Endodermal cell (in vitro differentiated cells): ENCODE measurements at places on chromosomes 6 and 20. TPM values are rescaled to one million over a fixed set of nuclear protein-coding genes. Genes with fewer than 3 reads are reported as not detected.

DNA sequence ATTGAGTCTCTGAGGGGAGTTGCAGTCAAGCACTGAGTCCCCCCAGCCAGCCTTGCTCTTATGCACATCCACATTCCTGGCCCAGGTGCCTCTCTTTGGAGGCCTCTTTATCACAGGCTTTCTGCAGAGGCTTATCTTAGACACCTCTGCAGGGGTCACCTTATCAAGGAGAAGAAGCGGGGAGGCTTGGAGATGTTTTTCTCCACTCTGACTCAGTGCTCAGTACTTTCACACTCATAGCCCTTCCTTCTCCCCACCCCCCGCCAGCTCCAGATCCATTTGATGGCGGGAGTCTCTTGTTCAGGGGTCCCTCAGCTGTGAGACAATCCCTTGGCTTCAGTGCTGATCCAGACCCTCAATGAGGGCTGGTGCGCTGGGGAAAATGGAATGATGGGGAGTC lies 132.1 kb upstream of the TSHZ2 start:
- DNase-seq: peak; percentile 81

IRF4 gene
- total RNA-seq: 0.18 TPM in 1 of 2 replicates, not detected in the other

DNA sequence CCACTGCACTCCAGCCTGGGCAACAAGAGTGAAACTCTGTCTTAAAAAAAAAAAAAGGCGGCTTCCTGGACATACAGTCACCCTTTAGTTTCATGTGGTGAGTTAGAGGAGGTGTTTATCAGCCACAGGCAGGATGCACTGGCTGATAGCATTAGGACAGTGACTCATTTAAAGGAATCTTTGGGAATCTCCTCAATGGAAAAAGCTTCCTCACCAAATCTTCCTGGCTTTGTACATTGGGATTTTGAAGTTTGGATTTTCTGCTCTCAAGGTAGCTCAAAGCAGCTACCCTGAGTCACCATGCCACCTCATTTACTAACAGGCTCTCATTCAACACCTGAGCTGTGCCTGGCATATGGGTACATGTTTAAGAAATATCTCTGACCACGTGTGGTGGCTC lies 20.2 kb downstream of the PRPH2 start:
- DNase-seq: no peak

GRCh38 chr6:3878048-3878666 lies 29.0 kb downstream of the FAM50B start:
- peak; percentile 8 for DNase-seq

DNA sequence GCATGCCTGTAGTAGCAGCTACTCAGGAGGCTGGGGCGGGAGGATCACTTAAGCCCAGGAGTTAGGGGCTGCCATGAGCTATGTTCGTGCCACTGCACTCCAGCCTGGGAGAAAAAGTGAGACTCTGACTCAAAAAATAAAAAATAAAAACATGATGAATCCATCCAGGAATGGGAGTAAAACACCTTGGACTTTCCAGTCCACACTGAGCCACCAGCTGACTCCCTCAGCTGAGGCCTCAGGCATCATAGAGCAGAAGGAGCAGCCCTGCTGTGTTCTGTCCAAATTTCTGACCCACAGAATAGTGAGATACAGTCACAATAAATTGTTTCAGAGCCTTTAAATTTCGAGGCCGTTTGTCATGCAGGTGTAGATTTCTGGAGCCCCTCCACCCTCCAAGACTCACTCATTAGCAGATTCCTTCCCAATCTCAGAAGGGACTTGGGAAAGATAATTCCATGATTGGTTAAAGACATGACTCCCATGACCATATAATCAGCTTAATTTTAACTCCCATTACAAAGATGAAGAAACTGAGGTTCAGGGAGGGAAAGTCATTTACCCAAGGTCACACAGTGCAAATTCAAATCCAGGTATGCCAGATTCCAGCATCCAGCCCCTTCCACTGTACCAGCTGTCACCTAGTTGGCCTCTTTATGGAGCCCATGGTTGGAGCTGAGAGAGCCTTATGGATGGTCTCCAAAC lies 9.0 kb upstream of the MMP9 start:
- DNase-seq: no peak

DNA sequence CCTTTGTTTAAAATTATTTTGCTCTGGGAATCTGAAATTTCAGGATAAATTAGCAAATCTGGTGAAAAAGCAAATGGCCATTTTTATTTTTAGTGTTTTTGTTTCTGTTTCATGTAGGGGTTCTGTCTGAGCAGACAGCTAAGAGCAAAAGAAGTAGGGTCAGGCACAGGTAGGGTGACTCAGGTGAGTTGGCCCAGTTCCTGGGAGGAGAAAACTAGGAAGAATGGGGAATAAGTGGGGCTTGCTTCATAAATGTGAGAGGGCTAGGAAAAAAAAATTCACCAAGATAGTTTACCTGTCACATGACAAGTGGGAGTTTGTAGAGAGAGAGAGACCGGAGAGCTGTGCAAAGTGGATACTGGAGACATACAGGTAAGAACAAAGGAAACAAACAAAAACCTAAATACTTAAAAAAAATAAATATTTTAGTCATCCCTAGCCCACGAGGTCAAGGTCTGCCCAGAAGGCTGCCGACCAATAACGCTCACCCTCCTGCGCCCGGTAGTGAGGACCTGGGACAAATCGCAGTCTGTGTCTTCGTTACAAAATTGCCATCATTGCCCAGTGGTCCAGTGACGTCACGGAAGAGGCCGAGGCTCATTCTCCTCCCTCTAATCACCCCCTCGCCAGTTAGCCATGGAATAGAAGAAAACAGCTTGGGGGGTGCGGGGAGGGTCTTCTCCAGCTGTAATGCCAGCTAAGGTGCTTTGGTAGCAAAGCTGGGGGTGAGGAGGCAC lies 2.3 kb downstream of the THBD start:
- no peak for DNase-seq

MACROD2 gene
- total RNA-seq: 3.6 to 4.8 TPM (median 3.9 TPM) in 3 replicates

GRCh38 chr6:160917572-160917971 lies 74.0 kb upstream of the MAP3K4 start:
- DNase-seq: no peak

GRCh38 chr6:132750455-132751248 lies 7.1 kb downstream of the VNN2 start:
- no peak for DNase-seq

GRCh38 chr6:136510782-136511181 lies 39.4 kb downstream of the MAP7 start:
- no peak for DNase-seq

- no peak for DNase-seq
These were observed 547.1 kb upstream of the ZNF337 start for GRCh38 chr20:26243731-26244130.

WFDC5 gene
- not detected in 2 replicates for total RNA-seq

GRCh38 chr6:132863895-132864294 lies 49.5 kb downstream of the RPS12 start:
- no peak for DNase-seq

- no peak for DNase-seq
These were observed 132.2 kb upstream of the INSM1 start for GRCh38 chr20:20235681-20236080.

CST2 gene
- 0.62 and 1.6 TPM in 2 replicates for total RNA-seq

DSP gene
- total RNA-seq: 152 and 153 TPM in 2 replicates

GRCh38 chr6:150881911-150882481 lies 16.5 kb downstream of the MTHFD1L start:
- DNase-seq: peak; percentile 31

- no peak for DNase-seq
These were observed 12.1 kb downstream of the VEGFA start for GRCh38 chr6:43781941-43782704.

DNA sequence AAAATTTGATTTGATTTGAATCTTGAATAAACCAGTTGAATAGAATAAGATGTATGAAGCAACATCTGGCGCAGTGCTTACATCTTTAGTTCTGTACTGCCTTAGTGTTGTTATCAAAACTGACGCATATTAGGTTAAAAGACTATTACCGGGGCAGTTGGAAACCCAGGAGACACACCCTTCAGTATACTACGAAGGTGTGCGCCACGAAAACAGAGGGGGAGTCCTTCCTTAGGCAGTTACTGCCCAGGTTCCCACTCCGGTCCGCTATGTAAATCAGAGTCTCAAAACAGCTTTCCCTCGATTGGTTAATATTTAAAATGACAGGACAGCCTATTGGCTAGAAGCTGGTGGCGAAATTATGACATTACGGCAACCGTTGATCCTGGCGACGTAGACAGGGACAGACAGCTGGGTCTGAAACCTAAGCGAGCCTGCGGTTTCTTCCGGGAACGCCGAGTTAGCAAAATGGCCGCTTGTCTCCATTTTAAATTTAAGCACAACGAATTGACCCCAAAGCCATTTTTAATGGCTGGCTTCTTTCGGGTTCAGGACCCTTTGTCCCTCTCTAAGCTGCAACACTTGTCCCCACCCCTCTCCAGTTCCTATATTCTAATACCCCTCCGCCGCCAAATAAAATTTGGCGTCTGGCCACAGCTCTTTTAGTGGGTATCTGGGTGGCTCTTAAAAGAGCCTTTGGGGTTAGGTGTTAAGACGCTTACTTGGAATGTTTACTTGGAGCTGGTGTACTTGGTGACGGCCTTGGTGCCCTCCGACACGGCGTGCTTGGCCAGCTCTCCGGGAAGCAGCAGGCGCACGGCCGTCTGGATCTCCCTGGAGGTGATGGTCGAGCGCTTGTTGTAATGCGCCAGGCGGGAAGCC lies 35.8 kb downstream of the HFE start:
- DNase-seq: peak; percentile 95

CST8 gene
- total RNA-seq: not detected in 2 replicates

DNA sequence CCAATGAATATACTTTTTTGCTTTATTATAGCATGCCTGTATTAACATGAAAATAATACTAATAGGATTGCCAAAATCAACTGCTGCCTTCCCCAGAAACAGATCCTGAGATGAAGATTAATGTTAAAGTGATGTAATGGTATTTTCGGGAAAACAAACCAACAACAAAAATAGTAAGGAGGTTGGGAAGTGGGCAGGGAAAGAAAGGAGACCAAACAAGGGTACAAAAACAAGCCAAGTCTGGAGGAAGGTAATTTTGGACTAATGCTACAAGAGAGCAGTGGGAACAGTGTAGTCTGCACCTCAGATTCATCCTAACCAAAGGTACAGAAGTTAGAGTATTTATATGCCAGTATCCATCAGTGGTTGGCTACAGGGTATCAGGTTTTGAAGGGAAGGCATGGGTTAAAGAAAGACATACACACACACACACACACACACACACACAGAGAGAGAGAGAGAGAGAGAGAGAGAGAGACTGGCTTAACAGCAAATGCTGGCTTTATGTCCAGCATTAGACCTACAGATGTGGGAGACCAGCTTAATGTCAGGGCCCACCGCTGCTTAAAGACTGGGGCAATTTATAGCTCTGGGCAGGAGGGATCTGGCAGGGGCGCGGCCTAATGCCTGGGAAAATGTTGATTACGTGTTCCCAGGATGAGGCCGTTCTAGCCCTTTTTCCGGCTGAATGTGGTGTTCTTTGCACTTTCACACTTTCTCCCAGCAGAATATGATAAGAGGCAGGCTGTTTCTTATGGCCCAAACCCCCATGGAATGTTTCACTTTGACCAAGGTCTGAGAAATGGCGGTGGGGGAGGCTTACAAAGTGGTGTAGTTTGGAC lies 3.8 kb upstream of the SLC17A1 start:
- peak; percentile 65 for DNase-seq

SLC52A3 gene
- total RNA-seq: 2.1 and 3.1 TPM in 2 replicates

- DNase-seq: peak; percentile 74
These were observed 141.5 kb downstream of the OR2B2 start for GRCh38 chr6:27770724-27771123.

DAAM2 gene
- total RNA-seq: 1.2 and 1.9 TPM in 2 replicates

GRCh38 chr6:141598487-141598886 lies 534.2 kb upstream of the GJE1 start:
- DNase-seq: no peak

CEP57L1 gene
- 7.9 and 8.4 TPM in 2 replicates for total RNA-seq

DNA sequence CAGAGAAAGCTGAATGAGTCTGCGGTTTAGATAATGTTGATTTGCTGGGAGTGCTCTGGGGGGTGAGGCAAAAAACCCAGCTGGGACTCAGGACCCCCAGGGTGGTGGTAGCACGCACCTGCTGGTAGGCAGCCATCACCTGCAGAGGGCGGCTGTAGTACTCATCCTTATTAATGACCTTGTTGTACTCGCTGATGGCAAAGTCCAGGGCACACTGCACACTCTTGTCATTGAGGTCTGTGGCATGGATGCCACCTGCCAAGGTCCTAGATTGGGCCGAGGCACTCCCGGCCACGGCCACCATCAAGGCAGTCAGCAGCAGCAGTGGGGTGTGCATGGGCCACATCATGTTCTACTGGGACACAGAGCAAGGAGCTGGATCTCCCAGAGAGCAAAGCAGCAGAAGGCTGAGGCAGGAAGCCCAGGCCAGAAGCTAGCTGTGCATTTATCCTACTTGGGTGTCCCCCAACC lies at the start of gene CST5:
TSS of gene CST5 (minus strand) at position 421 of the 471 bp plus-strand sequence. CDS start at position 349, 72 bp downstream.
- no peak for DNase-seq

DNA sequence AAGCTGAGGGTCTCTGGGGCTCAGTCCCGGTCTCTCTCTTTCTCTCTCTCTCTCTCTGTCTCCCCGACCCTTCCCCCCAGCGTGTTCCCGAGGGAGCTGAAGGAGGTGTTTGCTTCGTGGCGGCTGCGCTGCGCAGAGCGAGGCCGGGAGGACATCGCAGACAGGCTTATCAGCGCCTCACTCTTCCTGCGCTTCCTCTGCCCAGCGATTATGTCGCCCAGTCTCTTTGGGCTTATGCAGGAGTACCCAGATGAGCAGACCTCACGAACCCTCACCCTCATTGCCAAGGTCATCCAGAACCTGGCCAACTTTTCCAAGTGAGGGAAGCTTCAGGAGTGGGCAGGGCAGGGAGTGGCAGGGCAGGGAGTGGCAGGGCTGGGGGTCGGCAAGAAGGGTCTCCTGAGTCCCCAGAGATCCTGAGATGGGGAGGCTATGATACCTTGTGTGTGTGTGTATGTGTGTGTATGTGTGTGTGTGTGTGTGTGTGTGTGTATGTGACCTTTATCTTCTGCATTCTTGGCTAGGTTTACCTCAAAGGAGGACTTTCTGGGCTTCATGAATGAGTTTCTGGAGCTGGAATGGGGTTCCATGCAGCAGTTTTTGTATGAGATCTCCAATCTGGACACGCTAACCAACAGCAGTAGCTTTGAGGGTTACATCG lies 13.6 kb upstream of the ZBTB9 start:
- DNase-seq: no peak

GRCh38 chr6:117477988-117478852 lies 4.3 kb upstream of the DCBLD1 start:
- peak; percentile 74 for DNase-seq

DNA sequence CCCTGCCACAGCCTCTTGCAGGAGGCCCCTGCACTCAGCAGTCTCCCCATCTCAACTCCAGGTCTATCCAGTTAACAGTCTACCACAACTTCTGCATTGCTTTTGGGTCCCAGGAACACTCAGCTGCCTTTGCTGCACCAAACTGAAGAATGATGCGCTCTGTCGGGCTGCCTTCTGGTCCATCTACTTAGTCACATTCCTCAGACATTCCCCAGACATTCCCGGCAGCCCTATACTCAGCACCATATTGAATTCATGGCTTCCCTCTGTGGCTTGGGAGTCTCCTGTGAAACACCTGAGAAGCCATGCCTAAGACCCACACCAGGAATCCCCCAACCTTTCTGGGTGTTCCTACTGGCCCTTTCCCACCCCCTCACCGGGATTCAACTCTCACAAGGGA lies 99.6 kb upstream of the COL21A1 start:
- DNase-seq: peak; percentile 69

RAET1G gene
- total RNA-seq: not detected in 3 replicates

DPPA5 gene
- not detected in 3 replicates for total RNA-seq
